A549 (cell line): ENCODE measurements at places on chromosomes 2 and 18.

DNA sequence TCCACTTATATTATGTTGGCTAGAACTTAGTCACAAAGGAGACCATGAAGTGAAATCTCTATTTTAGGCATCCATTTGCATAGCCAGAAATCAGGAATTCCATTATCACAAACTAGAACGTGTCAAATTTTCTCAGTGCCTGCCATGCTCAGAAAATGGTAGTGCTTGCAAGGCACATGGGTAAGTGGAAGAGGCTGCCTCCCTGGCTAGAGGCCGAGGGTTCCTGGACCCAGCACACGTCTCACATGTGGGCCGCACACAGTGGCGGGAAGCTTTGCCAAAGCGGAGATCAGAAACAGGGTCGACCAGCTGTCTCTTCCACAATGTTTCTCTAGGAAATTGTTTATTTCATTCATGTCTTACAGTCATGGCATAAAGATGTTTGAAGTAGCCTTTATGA is 42.3 kb downstream of the TRAF3IP1 start:
- DNase-seq, result no peak

- DNase-seq, result no peak
Observed at GRCh38 chr2:229943171-229943570, 20.9 kb downstream of the FBXO36 start.

GRCh38 chr2:122072666-122073065 is 317.2 kb downstream of the TSN start:
- DNase-seq, result no peak

DNA sequence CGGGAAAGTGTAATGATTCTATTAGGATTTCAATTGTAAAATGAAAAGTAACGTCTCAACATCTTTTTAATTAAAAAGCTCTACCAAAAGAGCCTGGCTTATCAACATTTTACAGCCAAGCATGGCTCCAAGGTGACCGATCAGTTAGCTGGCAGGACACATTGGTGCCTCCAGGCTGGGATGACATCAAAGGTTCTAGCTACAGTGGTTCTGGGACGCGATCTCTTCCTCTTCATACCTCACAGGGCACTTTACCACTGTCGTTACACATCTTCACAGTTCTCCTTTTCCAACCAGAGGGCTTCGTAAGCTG is 693 bp downstream of the ORC2 start:
- DNase-seq, result no peak

GRCh38 chr2:64681479-64681967 is 27.8 kb upstream of the SERTAD2 start:
- DNase-seq, result no peak

- DNase-seq, result no peak
Observed at GRCh38 chr2:85642725-85643124, 25.3 kb downstream of the SFTPB start.

DNA sequence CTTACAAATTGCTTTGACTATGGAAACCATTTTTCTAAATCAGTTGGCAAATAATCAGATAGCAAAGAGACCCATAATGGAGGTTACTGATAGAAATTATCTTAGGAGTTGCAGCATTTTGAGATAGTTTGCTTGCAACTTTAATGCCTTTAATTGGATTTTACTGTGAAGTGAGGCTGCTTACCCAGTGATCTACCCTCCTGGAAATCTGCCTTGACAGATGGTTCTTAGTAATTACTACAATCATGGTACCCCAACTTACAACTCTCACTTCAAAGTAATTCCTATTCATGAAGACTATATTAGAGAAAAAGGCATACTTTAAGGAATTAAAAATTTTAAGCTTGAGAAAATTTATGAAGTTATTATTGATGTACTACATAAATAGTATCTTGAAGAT is 1288.6 kb upstream of the CDH2 start:
- DNase-seq, result no peak

DNA sequence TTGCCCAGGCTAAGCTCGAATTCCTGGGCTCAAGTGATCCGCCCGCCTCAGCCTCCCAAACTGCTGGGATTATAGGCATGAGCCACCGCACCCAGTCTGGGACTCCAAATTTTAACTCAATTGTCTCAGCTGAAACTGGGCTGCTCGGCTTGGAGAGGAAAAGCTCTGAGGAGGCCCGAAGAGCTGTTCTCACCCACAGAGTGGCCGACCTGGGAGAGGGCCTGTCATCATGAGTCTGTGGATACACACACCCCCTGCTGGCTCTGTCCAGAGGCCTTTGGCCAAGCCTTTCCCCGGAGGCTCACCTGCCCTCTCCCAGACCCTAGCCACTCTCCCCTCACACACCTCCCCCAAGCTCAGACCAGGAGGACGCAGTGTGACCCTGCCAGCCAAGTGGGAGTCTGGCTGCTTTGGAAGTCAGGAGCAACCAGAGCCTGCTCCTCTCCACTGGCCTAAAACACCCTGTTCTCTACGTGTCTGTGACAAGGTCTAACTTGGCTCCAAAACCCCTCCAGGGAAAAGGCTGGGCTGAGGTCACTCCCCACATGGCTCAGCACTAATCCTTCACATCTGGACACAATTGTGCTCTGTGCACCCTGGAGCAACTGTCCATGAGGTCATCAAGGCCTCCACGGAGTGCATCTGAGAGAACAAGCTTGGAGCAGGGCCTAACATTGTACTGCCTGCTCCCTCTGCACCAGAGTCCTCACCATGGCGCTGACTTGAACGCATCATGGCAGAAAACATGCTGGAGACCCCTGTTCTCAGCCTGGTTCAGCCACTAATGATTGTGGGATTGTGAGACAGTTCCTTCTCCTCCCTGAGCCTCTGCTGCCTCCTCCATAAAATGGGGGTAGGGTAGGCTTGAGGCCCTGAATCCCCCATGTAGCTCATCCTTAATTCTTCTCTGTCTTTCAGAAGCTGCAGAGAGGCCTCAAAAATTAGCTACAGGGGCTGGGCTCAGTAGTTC is 49.9 kb upstream of the RAB6C start:
- no peak for DNase-seq

- DNase-seq, result no peak
Observed at GRCh38 chr2:12402440-12403139, 314.1 kb upstream of the TRIB2 start.
